Hepatic stellate cell (primary cell): ENCODE measurements at places on chromosomes 2 and 18.

DNA sequence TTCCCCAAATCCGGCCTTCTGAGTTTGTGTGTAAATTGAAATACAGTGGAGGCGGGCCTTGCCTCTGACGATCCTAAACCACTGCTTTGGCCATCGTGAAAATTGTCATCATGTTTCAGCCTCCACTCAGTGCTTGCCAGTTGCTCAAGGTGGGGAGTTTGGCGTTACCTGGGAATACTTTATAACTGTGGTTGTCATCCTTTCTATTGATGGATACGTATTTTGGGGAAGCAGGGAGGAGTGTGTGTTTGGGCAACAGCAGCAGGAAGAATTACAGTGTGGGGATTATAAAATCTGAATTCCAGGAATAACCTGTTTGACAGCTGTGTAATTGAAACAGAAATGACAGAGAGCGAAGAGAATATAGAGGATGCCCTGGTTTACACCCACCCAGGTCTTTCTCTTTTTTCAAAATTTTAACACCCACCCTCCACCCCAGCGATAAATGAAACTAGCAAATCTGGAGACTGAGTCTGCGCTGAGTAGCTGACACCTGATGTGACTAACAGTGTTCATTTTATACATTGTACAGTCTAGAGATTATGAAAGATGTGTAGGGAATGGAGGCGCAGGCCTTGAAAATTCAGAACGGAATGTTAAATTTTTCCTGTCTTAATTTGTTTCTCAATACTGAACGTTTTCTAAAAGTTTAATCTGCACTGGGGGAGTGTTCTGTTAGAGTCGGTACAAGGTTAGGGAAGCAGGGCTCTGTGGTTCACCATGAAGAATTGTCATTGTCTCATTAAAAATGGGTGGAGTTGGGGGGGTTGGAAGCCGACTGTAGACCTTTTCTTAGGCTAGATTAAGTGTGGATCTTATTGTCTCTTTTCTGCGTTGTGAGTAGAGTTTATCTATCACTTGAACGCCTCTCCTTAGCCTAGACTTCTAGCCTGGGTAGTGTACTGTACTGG lies 1.6 kb downstream of the MAP4K4 start:
- DNase-seq = no peak

DNA sequence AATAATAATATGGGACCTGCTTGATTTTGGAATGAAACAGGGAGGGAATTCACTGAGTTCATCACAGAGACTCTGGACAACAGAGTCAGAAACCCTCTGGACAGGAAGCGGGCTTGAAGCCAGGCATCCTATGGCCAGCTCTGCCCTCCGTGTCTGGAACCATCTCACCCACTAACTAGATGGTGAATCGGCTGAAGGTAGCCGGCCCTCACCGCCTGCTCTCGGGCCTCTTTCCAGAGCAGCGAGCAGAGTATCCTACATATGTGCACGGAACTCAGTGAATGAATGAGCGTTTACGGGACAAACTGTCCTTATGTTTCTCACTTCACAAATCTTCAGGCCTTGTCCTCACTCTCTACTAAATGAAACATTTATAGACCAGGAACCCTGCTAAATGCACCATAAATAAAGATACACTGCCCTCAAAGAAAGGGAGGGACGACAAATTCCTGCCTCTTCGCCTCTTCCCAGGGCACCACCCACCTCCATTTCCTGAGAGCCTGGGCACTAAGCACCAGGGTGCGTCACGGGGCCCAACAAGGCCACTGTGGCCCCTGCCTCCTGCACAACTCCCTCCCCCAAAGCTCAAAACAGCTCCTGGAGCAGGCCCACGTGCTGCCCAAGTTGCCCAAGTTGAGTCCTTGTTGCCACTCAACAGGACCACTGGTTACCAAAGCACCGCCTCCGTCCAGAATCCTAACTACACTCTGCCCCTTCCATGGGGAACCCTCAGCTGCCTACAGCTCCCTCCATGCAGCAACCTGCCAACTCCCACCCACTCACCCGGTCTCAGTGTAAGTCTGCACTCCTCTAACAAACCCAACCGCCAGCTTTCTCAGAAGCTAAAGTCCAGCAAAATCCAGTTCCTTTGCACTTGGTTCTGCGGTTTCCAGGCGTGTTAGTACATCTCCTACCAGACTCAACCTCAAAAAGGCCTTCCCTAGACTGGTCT lies 1.7 kb downstream of the TBC1D8 start:
- no peak for DNase-seq

DNA sequence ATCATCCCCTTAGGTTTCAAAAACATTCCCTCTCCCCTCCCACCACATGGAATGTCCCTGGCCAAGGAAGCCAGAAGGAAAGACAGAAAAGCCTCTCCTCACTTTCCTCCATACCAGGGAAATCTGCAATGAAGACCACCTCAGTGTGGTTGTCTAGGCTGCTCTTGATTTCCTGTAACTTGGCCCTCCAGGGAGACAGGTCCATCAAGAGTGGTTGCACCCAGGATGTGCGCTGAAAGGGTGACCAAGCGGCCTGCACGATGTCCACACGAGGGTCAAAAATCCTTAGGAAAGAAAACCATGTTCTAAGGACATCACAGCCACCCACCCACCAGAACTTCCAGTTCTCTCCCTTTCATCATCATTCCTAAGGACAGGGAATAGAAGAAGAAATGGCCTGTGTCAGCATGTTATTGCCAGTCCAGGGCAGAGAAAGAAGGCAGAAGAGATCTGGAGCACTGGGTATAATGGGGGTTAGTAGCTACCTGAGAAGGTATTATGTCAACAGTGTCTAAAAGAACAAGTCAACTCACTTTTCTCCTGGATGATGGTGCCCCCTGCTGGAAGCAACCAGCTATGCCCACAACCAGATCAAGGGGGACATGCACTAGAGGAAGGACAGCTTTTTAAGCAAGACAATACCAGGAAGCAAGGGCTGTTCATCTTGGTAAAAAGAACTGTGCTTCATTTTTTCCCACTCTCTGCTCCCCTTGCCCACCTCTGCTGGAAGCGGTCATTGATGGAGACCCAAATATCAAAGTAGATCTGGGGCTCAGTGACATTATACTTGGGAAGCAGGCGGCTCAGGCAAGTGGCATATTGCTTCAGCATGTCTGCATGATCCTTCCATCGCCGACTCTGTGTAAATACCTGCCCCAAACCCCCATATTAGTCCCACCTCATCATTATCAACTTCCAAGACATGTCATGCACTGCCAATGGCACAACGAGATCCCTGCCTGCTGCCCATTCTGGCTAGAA lies 9.3 kb downstream of the GGCX start:
- DNase-seq = peak; percentile 58

- no peak for DNase-seq
Observed at GRCh38 chr18:77052983-77053309, 79.6 kb downstream of the MBP start.

GRCh38 chr2:33380001-33380609 lies 96.3 kb upstream of the RASGRP3 start:
- no peak for DNase-seq

- no peak for DNase-seq
Observed at GRCh38 chr2:32068-32467, 14.2 kb downstream of the FAM110C start.

DNA sequence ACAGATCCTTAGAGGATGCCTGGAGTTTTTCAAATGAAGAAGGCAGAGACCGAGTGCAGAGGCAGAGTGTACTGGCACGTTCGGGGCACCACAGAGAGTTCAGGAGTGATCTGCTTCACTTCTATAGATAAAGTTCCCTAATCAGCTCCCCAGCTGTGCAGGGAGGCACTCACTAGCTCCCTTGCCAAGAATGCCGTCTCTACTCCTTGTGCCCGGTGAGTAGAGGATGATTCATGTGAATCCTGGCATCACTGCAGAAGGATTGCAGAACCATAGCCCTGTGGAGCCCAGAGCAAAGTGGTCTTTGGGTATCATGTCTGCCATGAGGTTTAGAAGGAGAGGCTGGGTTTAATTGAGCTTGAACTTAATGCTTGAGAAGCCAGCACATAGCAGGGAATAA lies 510.1 kb upstream of the RAB6C start:
- DNase-seq = no peak

- DNase-seq = peak; percentile 8
Observed at GRCh38 chr18:44537526-44537925, 143.2 kb upstream of the SETBP1 start.

DNA sequence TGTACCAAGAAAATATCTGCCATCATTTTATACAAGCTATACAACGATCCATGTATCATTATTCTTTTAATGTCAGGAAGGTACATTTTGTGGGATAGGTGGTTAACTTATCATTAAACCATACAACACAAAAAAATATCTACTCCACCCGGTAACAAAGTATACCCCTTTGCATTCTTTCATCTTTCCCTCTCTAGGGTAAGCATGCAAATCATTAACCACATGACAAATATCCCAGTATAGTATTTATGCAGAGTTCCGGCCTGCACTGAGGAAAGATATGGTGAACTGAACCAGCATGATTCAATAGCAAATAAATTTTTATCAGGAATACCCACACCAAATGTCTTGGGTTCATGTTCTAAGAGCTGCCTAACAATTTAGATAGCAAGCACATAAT lies 22.5 kb upstream of the SULT1C2 start:
- no peak for DNase-seq

DNA sequence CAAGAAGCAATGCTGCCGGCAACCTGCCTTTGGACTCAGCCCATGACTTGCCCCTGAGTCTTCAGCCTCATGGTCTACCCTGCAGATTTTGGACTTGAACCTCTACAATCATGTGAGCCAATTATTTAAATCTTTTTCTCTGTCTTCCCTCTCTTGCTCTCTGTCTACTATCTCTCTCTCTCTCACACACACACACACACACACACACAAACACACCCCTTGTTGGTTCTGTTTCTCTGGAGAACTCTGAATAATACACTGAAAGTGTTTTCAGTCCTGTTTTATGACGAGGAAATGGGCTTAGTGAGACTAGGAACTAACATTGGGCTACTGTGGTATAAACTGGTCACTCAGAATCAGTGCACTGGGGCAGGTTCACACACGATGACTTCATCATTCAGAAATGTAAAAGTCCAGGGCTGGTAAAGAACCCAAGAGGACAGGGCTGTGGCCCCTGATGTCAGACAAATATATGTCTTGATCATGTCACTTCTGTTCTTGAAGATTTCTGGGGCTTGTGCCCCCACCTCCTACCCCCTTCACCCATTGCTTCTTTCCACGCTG lies 266.1 kb upstream of the SIX2 start:
- peak; percentile 55 for DNase-seq

- peak; percentile 5 for DNase-seq
Observed at GRCh38 chr2:143110758-143111428, 18.3 kb upstream of the ARHGAP15 start.

DNA sequence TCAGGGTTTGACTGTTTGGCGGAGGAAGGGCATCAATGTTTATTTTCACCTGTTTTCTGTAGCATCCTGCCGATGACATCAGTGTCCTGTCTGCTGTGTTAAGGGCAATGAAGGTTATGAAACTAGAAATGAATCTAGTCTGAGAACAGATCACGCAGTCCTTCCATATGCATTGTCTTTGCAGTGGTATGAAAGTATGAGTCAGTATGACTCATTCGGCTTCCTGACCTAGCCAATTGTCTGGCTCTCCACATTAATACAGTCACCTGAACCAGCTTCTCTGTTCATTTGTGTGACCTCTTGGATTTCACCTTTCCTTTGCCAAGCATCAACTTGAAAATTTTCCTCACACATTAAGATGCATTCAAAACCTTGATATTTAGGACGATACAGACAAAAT lies 353.8 kb downstream of the RND3 start:
- no peak for DNase-seq

- peak; percentile 74 for DNase-seq
Observed at GRCh38 chr2:237931205-237931721, 35.6 kb upstream of the UBE2F start.

GRCh38 chr2:166057370-166058164 lies 70.3 kb downstream of the SCN1A start:
- no peak for DNase-seq

GRCh38 chr2:160813506-160813858 lies 319.9 kb upstream of the RBMS1 start:
- no peak for DNase-seq

DNA sequence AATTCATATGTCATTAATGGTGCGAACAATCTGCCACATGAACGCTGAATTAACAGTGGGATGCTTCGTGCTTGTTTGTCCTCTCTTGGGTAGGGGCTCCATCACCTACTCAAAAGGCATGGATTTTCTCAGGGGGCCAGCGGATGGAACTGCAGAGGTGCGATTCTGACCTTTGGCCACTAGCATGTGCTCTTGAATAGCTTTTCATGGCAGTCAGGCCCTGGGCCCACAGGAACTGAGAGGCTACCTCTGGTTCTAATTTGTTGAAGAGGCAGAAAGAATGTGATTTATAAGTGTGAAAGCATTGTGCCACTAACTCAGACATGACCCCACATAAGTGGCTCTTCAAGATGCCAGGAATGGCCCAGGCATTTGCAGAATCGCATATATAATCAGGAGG lies 283.2 kb downstream of the INSIG2 start:
- DNase-seq = peak; percentile 14

DNA sequence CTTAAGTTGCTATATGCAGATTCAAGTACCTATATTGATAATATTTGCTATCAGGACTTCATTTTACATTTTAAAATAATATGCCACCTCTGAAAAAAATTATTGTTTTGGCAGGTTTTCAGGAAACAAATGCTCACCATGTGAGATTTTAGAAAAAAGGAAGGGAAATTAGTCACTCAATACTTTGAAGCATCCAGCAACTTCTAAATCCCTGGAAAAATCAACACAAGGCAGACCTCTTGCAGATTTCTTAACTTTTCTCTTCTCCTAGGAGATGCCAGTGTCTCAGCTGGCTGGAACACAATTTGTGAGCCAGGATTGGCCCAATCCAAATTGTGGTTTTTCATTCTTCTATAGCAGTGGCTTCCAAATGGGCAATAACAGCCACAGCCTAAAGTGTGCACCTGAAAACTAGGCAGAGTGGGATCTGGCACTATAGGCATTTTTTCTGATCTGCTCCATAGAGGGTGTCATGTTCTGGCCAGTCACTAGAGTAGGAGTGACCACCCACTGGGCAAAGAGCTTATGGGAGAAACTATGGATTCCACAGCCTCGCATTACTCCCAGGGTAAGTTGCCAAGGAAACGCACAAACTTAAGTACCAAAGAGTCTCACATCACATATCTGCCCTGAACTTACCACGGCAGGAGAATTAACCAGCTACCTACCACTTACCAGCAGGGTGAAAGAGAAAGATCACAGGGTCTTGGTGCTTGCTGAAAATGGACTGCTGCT lies 28.1 kb upstream of the THOC1 start:
- DNase-seq = no peak

DNA sequence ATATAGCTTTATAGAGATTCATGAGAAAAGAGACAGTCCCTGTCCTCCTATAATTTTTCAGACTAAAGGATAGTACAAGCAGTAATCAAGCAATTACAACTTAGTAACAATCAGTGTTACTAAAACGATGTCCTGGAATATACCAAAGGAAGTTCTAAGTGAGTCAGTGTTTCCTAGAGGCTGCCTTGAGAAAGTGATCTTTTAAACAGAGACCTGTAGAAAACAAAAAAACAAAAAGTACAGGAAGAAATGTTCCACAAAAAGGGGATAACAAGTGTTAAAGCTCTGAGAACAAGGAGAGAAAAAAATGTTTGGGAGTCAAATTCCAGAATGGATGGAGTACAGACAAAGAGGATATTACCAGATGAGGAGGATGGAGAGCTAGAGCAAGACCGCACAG lies 556.4 kb downstream of the ERBB4 start:
- DNase-seq = no peak

- DNase-seq = no peak
Observed at GRCh38 chr2:535222-535621, 142.0 kb downstream of the TMEM18 start.
